CD4-positive, alpha-beta memory T cell (primary cell): ENCODE measurements at places on chromosomes 7 and 10. TPM values are rescaled to one million over a fixed set of nuclear protein-coding genes. Genes with fewer than 3 reads are reported as not detected.

Gene TUBB8
- total RNA-seq: not detected

GRCh38 chr10:108303149-108303548 is 1138.6 kb upstream of the SORCS1 start:
- no peaks in the 10 kb centered on the region for H3K27me3 ChIP-seq
- H3K4me1 ChIP-seq: no peaks in the 10 kb centered on the region
- H3K36me3 ChIP-seq: no peaks in the 10 kb centered on the region
- H3K27ac ChIP-seq: no peak overlapping the region

GRCh38 chr7:149175150-149175549 is 20.2 kb upstream of the ZNF282 start:
- peaks cover 37% of the 10 kb centered on the region for H3K36me3 ChIP-seq
- H3K4me1 ChIP-seq: no peaks in the 10 kb centered on the region
- no peak overlapping the region for H3K27ac ChIP-seq
- H3K27me3 ChIP-seq: no peaks in the 10 kb centered on the region

Gene HABP2
- total RNA-seq: not detected

Gene LIPN
- total RNA-seq: not detected

Gene OPN1SW
- total RNA-seq: not detected

Gene AKR1B15
- not detected for total RNA-seq

DNA sequence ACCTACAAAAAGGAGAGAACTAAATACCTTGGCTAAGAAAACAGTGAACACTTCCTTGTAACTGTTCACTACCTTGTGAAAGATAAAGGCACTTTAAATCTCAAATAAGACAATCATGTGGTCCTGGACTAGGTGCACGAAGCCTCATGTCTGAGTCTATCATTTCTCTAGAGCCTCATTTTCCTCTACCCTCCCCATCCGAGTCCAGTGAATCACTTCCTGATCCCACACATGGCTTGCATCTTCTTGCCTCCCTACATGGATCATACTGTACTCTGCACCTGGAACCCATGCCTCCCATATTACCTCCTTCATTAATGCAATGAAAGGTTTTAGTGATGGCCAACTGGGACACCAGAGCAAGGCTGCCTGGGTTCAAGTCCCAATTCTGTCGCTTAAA is 34.5 kb downstream of the SNX10 start:
- H3K27me3 ChIP-seq: no peaks in the 10 kb centered on the region
- H3K4me3 ChIP-seq: no peak overlapping the region
- no peaks in the 10 kb centered on the region for H3K4me1 ChIP-seq
- no peaks in the 10 kb centered on the region for H3K36me3 ChIP-seq
- H3K27ac ChIP-seq: no peak overlapping the region

- no peaks in the 10 kb centered on the region for H3K36me3 ChIP-seq
- H3K4me3 ChIP-seq: no peak overlapping the region
- no peaks in the 10 kb centered on the region for H3K4me1 ChIP-seq
- no peak for DNase-seq
- no peak overlapping the region for H3K27ac ChIP-seq
Observed at GRCh38 chr7:66697449-66698438, 42.8 kb upstream of the RABGEF1 start.

- DNase-seq: no peak
- H3K36me3 ChIP-seq: no peaks in the 10 kb centered on the region
- H3K4me1 ChIP-seq: no peaks in the 10 kb centered on the region
- no peak overlapping the region for H3K27ac ChIP-seq
Observed at GRCh38 chr10:111137587-111137986, 60.8 kb downstream of the ADRA2A start.

DNA sequence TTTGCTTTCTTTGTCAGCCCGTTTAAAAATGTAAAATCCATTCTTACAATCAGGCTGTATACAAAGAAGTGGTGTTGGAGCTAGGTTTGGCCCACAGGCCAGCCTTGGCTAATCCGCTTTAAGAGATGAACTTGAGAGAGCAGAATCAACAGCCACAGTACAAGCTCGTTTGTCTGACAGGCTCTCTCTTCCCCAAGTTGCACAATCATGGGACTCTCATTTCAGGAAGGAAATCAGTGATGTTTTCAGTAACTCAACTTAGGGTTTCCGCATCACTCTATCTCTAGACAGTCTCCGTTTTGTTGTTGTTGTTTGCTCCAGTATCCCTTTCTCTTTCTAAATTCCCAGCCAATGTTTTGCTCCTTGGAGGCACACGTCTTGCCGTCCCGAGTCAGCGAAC is 582.0 kb upstream of the MKI67 start:
- no peak overlapping the region for H3K27ac ChIP-seq
- H3K27me3 ChIP-seq: no peaks in the 10 kb centered on the region
- H3K4me3 ChIP-seq: no peak overlapping the region
- H3K36me3 ChIP-seq: no peaks in the 10 kb centered on the region
- no peaks in the 10 kb centered on the region for H3K4me1 ChIP-seq

DNA sequence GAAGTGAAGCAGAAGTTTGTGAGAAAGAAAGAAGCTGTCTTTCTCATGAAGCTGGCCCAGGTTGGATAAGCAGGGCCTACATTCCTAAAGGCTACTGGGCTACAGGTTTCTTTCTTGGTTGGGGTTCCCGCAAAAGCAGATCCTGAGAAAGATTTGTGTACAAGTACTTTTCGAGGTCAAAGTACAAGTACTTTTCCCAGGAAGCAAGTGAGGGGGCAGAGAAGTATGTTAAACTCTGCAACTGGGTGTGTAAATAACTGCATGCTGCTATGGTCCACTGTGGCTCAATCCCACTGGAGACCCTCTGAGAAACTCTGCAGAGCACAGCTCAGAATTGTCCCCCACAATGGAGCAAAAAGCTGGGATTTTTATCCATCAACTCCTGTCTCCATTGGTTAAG is 28.7 kb downstream of the LSM5 start:
- H3K27ac ChIP-seq: no peak overlapping the region
- DNase-seq: no peak
- no peaks in the 10 kb centered on the region for H3K27me3 ChIP-seq
- no peaks in the 10 kb centered on the region for H3K4me1 ChIP-seq
- no peak overlapping the region for H3K4me3 ChIP-seq
- H3K36me3 ChIP-seq: no peaks in the 10 kb centered on the region

DNA sequence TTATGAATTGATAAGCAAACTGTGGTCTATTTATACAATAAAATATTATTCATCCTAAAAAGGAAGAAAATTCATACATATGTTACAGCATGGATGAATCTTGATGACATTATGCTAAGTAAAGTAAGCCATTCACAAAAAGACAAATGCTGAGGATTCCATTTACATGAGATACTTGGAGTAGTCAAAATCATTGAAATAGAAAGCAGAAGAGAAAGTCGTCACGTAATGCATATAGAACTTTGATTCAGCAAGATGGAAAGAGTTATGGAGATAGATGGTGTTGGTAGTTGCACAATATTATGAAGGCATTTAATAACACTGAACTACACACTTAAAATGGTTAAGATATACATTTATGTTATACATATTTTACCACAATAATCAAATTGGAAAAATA is 309.7 kb upstream of the KLF6 start:
- H3K4me3 ChIP-seq: no peak overlapping the region
- H3K36me3 ChIP-seq: no peaks in the 10 kb centered on the region
- H3K27me3 ChIP-seq: no peaks in the 10 kb centered on the region
- H3K27ac ChIP-seq: no peak overlapping the region

- no peak overlapping the region for H3K4me3 ChIP-seq
- H3K27ac ChIP-seq: no peak overlapping the region
- H3K36me3 ChIP-seq: no peaks in the 10 kb centered on the region
- no peak for DNase-seq
- H3K27me3 ChIP-seq: no peaks in the 10 kb centered on the region
Observed at GRCh38 chr10:86248062-86248461, 118.5 kb downstream of the GRID1 start.

DNA sequence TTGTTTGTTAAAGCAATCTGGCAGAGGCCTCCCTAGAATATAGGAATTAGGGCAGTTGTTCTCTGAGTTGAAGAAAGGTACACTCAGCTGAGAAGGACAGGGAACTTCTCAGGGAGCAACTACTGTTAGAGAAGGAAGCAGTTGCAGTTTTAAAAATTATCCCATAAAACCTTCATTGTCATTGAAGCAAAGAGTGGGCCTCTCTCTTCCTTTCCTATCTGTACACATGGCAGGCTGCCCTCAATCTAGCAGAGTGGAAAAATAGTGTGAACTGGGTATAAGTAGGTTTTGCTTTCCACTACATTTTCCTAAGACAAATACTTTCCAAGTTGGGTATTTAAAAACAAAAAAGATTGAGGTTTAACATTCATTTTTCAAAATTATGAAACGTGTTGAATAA is 236.7 kb upstream of the KLF14 start:
- H3K4me3 ChIP-seq: no peak overlapping the region
- no peak overlapping the region for H3K27ac ChIP-seq
- peaks cover 76% of the 10 kb centered on the region for H3K4me1 ChIP-seq
- DNase-seq: no peak
- peaks cover 8% of the 10 kb centered on the region for H3K36me3 ChIP-seq

GRCh38 chr7:3156508-3156907 is 112.8 kb upstream of the CARD11 start:
- no peaks in the 10 kb centered on the region for H3K4me1 ChIP-seq
- H3K27me3 ChIP-seq: no peaks in the 10 kb centered on the region
- no peak for DNase-seq
- no peaks in the 10 kb centered on the region for H3K36me3 ChIP-seq
- H3K27ac ChIP-seq: no peak overlapping the region
- H3K4me3 ChIP-seq: no peak overlapping the region

Gene CAMK2B
- not detected for total RNA-seq

DNA sequence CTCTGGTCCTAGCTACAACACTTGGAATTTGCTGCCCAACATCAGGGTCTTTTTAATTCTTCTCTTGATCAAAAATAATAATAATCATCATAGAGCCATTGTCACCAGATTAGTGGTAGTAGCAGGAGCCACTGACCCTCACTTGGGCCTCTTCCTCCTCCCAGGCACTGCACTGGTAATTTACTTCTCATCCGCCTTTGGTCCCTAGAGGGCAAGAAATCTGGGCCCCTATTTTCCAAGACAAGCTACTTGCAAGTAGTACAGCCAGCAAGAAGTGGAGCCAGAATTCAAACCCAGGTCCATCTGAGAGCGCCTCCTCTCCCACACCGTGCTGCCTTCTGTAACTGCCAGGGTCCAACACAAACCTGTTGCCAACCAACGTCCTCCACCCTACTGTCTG is 121.2 kb downstream of the SPDYE5 start:
- peaks cover 20% of the 10 kb centered on the region for H3K4me1 ChIP-seq
- DNase-seq: no peak
- H3K36me3 ChIP-seq: no peaks in the 10 kb centered on the region
- H3K27ac ChIP-seq: no peak overlapping the region
- no peak overlapping the region for H3K4me3 ChIP-seq
- H3K27me3 ChIP-seq: no peaks in the 10 kb centered on the region

- no peak overlapping the region for H3K27ac ChIP-seq
- no peak overlapping the region for H3K4me3 ChIP-seq
- peaks cover 16% of the 10 kb centered on the region for H3K4me1 ChIP-seq
- DNase-seq: no peak
- no peaks in the 10 kb centered on the region for H3K36me3 ChIP-seq
Observed at GRCh38 chr7:26663874-26664273, 200.5 kb downstream of the SKAP2 start.

GRCh38 chr10:61592581-61592980 is 70.1 kb upstream of the CABCOCO1 start:
- H3K36me3 ChIP-seq: no peaks in the 10 kb centered on the region
- no peak for DNase-seq
- H3K4me1 ChIP-seq: no peaks in the 10 kb centered on the region
- no peaks in the 10 kb centered on the region for H3K27me3 ChIP-seq

Gene ZNF425
- 4.0 TPM for total RNA-seq

Gene MMP21
- total RNA-seq: 0.79 TPM

Gene AZGP1
- not detected for total RNA-seq

DNA sequence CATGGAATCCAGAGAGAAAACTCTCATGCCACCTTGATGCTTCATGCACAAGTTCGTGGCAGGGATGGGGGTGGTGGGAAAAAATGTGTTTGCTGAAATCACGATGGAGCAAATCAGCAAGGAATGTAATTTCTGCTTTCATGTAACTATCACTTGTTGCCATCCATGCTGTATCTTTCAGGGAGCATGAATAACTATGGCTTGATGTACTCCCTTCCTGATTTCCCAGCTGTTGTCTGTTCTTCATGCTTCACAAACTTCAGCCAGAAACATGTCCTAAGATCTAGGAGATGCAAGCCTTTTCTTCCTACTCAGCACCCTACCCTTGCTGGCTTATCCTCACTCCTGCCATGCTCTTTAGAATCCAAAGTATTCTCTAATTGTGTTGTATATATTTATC is 64.0 kb downstream of the LRRC4 start:
- no peaks in the 10 kb centered on the region for H3K36me3 ChIP-seq
- no peaks in the 10 kb centered on the region for H3K4me1 ChIP-seq
- H3K27ac ChIP-seq: no peak overlapping the region
- DNase-seq: no peak
- H3K4me3 ChIP-seq: no peak overlapping the region
- no peaks in the 10 kb centered on the region for H3K27me3 ChIP-seq
